ENCODE measurements at places on chromosomes 2 and 18.

GRCh38 chr2:23513872-23514793, 129.2 kb downstream of the KLHL29 start:
- no peak for DNase-seq

GRCh38 chr2:72263043-72263775, 115.5 kb upstream of the CYP26B1 start:
- DNase-seq: no peak

- DNase-seq: no peak
Observed at GRCh38 chr2:172196768-172197431, 94.2 kb upstream of the DLX2 start.

GRCh38 chr2:138373993-138374408, 127.6 kb upstream of the SPOPL start:
- peak; percentile 73 for DNase-seq

GRCh38 chr2:159396799-159397198, 110.3 kb upstream of the WDSUB1 start:
- no peak for DNase-seq

DNA sequence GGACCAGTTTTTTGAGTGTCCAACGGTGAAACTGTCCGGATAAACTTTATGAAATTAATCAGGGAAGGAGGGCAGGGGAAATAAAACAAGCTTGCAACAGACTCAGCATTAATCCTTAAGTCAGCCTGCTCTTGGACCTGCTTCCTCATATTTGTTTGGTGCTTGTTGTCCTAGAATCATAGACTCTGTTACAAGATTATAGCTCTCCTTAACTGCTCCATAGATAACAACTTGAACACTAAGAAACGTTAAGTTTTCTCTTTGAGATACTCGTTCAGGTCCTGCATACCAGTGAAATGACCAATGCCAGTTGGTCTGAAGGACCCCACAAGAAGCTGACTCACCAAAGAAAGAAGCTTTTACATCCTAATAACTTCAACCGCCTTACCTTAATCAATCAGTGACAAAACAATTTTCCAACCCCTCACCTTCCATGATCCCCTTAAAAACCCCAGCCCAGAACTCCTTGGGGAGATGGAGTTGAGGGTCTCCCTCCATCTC, 493.2 kb downstream of the PID1 start:
- DNase-seq: no peak

- no peak for DNase-seq
Observed at GRCh38 chr2:64455545-64455944, 1.6 kb downstream of the LGALSL start.

DNA sequence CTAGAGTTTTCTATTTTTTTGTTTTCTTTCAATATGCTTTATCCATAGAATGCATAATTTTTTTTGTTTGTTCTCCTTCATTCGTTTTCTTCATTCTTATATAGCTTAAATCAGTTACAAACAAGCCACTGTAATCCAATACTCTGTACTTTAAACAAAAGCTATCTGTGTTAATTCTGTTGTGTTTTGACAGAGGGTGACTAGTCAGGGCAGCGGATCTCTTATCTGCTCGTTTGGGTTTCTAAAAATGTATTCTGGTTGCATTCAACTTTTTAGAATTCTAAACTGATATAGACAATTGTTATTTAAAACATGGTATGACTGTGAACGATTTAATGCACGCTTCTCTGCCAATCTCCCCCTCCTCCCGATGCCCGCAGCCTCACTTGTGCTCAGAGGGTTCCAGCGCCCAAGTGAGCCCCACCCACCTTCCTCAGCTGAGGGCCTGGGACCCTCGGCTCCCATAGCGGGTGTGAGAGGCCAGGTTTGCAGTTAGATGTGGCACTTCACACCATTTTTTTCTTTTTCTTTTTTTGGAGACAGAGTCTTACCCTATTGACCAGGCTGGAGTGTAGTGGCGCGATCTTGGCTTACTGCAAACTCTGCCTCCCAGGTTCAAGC, 44.1 kb downstream of the NCK2 start:
- no peak for DNase-seq

DNA sequence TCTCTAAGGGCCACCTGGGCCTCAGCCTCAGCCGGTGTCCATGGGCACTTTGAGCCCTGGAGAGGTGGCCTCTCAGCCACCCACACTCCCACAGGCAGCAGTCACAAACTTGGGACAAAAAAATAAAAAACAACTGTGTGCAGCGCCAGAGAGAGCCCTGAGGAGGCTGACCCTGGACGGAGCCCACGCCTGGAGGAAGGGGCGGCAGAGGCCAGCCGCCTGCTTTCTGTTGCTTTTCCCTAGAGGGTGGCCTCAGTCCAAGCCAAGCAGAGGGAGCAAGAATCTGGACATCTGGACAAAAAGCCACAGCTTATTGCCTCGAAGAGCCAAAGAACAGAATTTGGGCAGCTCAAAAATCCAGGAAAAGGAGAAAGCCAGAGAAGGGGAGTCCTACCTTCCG, 43.3 kb upstream of the LDLRAD4 start:
- no peak for DNase-seq

DNA sequence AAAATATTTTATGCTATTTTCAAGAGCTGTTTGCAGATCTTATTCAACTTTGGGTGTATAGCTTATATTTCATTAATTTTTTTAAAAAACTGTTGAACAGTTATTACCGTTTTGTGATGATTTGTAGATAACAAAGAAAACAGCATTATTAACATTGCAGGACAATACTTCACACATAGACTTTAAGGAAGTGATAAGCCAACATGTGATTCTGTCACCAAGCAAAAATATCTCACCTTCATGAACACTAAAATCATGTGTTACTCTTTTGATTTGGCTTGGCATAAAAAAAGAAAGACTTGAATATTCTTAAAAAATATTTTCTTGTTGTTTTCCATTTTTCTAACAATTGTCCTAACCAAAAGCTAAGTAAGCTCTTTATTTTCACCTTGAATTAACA, 33.0 kb downstream of the SLC35F5 start:
- DNase-seq: no peak

GRCh38 chr2:192854706-192855105, 660.0 kb upstream of the TMEFF2 start:
- no peak for DNase-seq

DNA sequence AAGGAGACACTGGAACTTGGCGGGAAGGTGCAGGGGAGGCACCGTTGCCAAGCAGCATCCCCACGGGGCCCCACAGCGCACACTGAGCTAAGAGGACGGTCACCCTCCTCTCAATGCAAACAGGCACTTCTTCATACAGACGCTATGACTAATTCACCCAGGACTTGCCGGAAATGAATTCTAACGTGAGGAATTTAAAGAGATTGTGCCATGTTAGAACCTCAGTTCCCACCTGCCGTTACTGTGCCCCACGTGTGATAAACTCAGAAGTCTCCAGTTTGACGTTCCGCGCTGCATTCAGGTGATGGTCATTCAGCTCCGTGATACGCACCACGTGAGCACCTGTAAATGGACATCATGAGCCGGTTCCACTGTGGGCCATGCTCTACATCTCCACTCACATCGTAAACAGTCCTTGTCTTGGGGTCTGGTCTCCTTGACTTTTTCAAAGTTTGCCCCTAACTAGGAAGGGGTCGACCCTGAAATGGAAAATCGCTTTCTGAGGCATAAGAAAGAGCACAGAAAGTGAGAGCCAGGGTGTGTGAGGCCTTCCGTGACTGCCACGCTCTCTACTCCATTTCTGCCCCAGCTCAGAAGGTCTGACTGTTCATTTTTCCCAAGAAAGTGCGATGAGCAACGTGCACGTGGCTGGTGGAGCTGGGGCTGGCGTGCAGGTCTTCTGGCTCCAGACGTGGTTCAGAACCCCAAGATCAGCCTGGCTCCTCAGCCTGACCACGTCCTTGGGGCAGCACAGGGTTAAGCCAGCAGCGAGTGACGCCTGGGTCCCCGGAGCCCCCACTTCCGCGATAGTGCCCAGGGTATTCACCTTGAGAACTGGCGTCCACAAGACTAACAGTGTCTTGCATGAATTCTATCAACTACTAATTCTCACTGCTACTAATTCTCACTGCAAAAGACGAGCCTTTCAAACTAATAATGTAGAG, 35.1 kb downstream of the TMEM18 start:
- no peak for DNase-seq

GRCh38 chr2:136916131-136916530, 150.8 kb downstream of the THSD7B start:
- DNase-seq: no peak

DNA sequence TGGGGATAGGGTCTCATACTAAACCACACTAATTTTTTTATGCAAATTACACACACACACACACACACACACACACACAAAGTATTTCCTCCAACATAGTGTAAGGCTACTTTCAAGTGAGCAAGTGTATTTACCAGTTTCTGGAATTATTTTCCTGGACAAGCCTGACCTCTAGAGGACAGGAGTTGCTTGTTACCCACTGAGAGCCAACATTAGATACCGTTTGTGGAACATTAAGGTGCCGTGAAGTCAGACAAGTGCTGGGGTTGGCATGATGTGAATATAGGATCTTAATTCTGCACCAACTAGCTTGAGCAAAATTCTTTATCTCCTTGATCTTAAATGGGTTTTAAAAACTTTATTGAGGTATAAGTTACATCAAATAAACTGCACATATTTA, 39.3 kb upstream of the SERPINB2 start:
- peak; percentile 76 for DNase-seq

- no peak for DNase-seq
Observed at GRCh38 chr2:126835831-126836230, 62.9 kb upstream of the TEX51 start.

DNA sequence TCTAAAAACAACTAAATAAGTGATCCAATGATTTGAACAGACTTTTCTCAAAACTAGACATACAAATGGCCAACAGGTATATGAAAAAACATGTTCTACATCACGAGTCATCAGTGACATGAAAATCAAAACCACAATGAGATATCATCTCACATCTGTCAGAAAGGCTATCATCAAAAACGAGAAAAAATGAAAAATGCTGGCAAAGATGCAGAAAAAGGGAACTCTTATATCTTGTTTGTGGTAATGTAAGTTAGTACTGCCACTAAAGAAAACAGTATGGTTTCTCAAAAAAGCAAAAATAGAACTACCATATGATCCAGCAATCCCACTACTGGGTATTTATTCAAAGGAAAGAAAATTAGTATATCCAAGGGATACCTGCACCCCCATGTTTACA, 255.3 kb upstream of the FBXO11 start:
- no peak for DNase-seq

GRCh38 chr18:37572736-37573135, 7.1 kb upstream of the CELF4 start:
- no peak for DNase-seq

GRCh38 chr2:109151519-109151918, 22.5 kb downstream of the SH3RF3 start:
- DNase-seq: peak; percentile 38

GRCh38 chr2:96353032-96353561, 17.5 kb downstream of the NCAPH start:
- DNase-seq: peak; percentile 95

GRCh38 chr2:28102455-28102874, 211.9 kb downstream of the BABAM2 start:
- DNase-seq: no peak

DNA sequence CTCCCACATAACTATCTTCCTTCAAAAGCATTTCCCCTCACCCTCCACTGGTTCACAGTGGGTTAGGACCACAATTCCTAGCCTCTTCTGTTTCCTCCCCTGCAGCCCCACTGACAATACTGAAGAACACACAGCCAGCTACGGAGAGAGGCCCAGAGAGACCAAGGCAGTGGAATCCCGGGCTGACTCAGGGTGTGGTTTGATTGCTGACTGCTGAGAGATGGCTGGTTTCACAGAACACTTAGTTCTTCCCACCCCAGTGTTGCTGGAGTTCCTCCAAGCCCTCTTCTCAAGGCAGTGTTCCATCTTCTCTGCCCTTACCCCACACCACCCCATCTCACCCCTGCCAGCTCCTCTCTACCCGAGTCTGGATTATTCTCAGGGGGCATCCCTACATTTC, 43.3 kb upstream of the ZFP36L2 start:
- no peak for DNase-seq

- DNase-seq: no peak
Observed at GRCh38 chr2:187050409-187050998, 201.5 kb upstream of the ZSWIM2 start.

- peak; percentile 79 for DNase-seq
Observed at GRCh38 chr18:30971338-30971956, 71.1 kb downstream of the DSC3 start.

- DNase-seq: no peak
Observed at GRCh38 chr2:68765739-68766375, 31.2 kb downstream of the ARHGAP25 start.

GRCh38 chr18:49223837-49224529, 236.5 kb downstream of the DYM start:
- no peak for DNase-seq

GRCh38 chr2:86068648-86069047, 37.0 kb downstream of the POLR1A start:
- no peak for DNase-seq

DNA sequence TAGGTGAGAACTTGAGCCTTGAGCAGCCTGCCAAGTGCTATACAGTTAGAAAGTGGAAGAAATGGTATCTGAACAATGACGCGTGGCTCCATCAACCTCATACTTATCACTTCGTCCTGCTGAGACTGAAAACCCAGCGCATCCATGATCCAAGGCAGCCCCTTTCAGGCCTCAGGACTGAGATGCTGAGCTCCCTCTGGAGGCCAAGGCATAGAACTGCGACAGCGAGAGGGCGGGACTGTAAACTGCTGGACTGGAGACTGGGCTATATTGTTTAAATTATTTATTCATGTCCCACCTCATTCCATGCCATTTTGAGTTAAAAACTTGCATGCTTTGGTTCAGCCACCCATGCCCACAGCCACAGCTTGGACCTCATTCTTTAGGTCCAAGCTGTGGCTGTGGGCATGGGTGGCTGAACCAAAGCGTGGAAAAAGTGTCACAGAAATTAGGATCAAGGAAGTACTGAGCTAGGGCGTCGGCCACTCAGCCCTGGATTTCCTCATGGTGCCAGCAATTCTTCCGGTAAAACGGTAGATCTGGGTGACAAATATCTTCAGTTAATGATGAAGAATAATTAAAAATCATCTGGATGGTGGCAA, 195.5 kb downstream of the L3MBTL4 start:
- DNase-seq: no peak

- DNase-seq: no peak
Observed at GRCh38 chr2:154231021-154231420, 359.3 kb downstream of the GALNT13 start.

DNA sequence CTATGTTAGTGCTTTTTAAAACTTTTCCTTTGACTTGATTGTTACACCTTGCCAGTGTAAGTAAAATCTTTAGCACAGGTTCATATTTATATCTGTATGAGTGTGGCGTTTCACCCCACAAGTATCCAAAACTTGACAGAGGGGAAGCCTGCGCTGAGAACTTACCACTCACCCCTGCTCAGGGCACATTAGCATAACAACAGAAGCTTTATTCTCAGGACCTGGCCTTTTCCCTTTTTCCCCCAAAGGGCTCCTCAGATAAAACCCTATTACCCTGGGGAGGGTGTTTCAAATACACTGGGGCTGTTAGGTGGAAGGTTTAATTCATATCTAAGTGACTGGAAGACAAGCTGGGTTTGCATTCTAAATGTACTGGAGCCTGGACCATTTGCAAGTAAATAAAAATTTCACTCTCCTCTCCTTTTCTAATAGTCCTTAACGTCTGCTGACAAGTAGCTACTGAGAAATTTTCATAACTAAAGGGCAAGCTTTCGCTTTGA, 276.6 kb downstream of the RNF152 start:
- DNase-seq: no peak

GRCh38 chr18:10689236-10690034, 163.6 kb downstream of the NAPG start:
- no peak for DNase-seq

- no peak for DNase-seq
Observed at GRCh38 chr2:37644191-37644590, 27.3 kb downstream of the CDC42EP3 start.
